ENCODE measurements at places on chromosomes 4 and X. TPM values are rescaled to one million over a fixed set of nuclear protein-coding genes. Genes with fewer than 3 reads are reported as not detected.
A peak's percentile ranks its signal among the peaks of the same experiment; 100 is the strongest.

AREG gene
- polyA plus RNA-seq: 0.23 TPM

MFAP3L gene
- 0.76 TPM for polyA plus RNA-seq

CLNK gene
- 0.19 TPM for polyA plus RNA-seq

NXF2 gene
- polyA plus RNA-seq: not detected

SFRP2 gene
- 4.7 TPM for polyA plus RNA-seq

GLRA3 gene
- polyA plus RNA-seq: 0.28 TPM

BEX5 gene
- 35.8 TPM for polyA plus RNA-seq

DNA sequence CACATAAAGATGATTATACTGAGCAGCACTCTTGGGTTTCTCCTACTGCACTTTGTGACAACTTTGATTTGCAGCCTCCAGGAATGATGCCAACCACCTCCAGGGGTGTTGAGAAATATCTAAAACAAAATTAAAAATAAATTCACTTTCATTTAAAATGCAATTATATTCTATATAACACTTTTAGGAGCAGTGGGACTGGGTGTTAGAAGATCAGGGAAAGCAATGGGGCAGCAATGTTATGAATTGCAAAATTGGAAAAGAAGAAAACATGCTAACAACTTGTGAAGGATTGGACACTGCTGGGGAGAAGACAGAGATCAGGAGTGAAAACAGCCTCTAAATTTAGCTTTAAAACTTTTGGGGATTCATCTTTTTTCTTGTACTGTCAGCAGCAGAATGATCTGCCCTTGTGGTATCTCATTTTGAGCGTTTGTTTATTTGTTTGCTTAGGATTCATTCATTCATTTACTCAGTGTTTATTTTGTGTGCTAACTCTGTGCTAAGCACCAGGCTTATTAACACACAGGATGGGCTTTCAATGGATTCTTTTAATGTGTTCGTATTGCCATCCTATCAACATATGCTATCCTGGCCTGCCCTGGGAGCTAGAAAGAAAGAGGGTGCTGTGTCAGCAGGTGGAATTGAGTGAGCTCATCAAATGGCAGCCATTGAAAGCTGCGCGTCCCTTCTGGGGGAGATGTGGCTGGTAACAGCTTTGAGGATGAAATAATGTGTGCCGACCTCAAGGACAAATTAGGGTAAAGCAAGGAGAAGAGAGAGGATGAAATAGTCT, 96.5 kb downstream of the FRMPD4 start:
- no peaks in the 10 kb centered on the region for H3K27me3 ChIP-seq
- no peak overlapping the region for H3K27ac ChIP-seq
- no peaks in the 10 kb centered on the region for H3K36me3 ChIP-seq
- no peaks in the 10 kb centered on the region for H3K4me1 ChIP-seq

GRCh38 chrX:153537526-153538295, 20.3 kb downstream of the ATP2B3 start:
- no peaks in the 10 kb centered on the region for H3K27me3 ChIP-seq
- H3K4me1 ChIP-seq: no peaks in the 10 kb centered on the region
- H3K4me3 ChIP-seq: no peak overlapping the region
- H3K36me3 ChIP-seq: no peaks in the 10 kb centered on the region

GRCh38 chr4:174928575-174929253, 10.6 kb downstream of the ADAM29 start:
- no peaks in the 10 kb centered on the region for H3K36me3 ChIP-seq
- H3K27ac ChIP-seq: no peak overlapping the region
- no peak overlapping the region for H3K4me3 ChIP-seq
- DNase-seq: no peak
- no peaks in the 10 kb centered on the region for H3K4me1 ChIP-seq

DNA sequence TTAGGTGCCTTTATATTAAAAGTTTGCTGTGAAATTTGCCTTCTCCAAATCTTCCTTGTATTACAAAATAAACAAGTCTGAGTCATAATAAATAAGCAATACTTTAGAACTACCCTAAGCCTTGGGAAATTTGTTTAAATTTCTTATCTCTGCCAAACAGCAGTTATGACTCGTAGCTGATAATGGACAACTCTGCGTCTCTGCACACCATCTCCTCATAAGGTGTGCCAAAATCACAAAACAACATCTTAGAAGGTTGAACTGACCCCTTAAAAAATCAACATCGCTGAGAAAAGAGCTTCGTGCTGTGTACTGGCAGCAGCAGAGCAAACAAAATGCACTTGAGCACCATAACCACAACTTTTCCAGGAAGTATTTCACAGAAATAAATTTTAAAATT, 22.0 kb downstream of the OR13H1 start:
- no peaks in the 10 kb centered on the region for H3K4me1 ChIP-seq
- H3K27me3 ChIP-seq: peaks cover 7% of the 10 kb centered on the region
- H3K27ac ChIP-seq: no peak overlapping the region
- DNase-seq: no peak
- H3K4me3 ChIP-seq: no peak overlapping the region

GRCh38 chr4:1898681-1899080, 27.5 kb downstream of the NSD2 start:
- no peaks in the 10 kb centered on the region for H3K27me3 ChIP-seq
- H3K4me1 ChIP-seq: no peaks in the 10 kb centered on the region
- H3K36me3 ChIP-seq: peaks cover 3% of the 10 kb centered on the region
- H3K4me3 ChIP-seq: no peak overlapping the region

DNA sequence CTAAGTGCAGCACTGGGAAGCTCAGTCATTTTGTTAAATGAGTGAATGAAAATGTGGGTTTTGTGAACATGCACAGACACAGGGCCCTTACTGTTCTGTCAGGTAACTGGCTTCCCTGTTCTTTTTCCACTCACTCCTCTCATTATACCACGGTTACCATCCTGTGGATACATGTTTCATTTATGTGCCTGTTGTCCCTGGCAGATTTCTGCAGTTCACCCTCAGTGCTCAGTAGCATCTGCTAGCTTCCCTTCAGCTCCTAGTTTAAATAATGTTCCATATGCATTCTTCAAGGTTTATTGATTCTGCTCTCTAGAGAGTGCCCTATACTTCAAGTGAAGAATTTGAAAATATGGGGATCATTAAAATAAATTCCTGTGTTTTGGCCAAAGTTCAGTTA, 1634.3 kb upstream of the ADGRL3 start:
- no peaks in the 10 kb centered on the region for H3K4me1 ChIP-seq
- no peak overlapping the region for H3K4me3 ChIP-seq

- no peaks in the 10 kb centered on the region for H3K36me3 ChIP-seq
- no peak overlapping the region for H3K27ac ChIP-seq
- H3K4me1 ChIP-seq: no peaks in the 10 kb centered on the region
Observed at GRCh38 chr4:104896660-104897645, 249.7 kb upstream of the TET2 start.

DNA sequence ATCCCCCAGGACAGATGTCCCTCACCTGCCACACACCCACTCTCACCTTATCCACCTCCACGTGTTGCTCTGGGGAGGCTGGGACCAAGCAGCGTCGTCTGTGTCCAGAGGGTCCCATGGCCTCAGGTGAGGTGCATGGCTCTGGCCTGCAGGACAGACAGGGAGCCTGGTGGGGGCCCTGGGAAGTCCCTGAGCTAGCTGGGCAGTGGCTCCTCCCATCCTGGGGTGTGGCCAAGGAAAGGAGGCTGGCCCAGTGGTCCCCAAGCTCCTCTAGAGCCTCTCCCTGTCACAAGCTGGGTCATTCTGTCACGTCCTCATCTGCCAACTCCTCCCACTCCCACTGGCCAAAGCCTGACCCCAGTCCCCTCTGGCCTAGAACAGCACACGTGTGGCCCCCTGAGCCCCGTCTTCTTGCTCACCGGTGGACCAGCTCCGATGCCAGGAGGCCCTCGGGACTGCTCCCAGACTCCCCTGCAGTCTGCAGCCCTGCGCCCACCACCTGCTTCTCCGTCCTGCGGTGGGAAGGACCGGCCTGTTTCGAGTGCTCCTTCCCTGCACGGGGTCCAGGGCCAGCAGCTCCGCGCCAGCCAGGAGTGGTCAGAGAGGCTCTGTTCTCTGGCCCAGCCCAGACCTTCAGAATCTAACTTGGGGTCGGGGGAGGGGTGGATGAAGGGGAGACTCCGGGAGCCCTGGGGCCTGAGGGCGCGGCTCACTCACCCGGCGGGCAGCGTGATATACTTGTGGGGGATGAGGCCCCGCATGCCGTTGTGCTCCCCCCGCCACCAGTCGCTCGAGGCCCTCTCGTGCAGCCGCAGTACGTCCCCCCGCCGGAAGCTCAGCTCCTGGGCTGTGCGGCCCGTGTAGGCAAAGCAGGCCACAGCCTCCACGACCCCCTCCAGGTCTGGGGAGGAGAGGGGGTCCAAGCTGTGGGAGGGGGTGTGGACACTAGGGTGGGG, 4.8 kb downstream of the AVPR2 start:
- peak; percentile 73 for DNase-seq
- no peak overlapping the region for H3K4me3 ChIP-seq
- no peak overlapping the region for H3K27ac ChIP-seq
- no peaks in the 10 kb centered on the region for H3K36me3 ChIP-seq

DNA sequence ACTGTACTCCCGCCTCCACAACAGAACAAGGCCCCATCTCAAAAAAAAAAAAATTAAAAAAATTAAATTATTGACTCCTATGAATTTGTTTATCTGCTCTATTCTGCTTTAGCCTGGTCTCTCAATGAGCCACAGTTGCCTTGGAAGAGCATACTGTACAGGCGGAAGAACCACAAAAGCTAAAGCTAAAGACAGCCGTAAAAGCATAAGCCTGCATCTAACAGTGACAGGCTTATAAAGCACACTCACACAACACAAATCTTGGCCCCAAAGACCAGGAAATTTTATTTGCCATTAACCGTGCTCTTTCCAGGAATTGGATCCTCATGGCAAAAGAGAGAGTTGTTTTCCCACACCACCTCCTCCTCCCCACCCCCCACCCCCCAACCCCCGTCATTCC, 53.5 kb upstream of the KLF3 start:
- H3K27ac ChIP-seq: peak overlapping the region; percentile 20
- DNase-seq: no peak
- no peak overlapping the region for H3K4me3 ChIP-seq
- H3K36me3 ChIP-seq: no peaks in the 10 kb centered on the region
- no peaks in the 10 kb centered on the region for H3K4me1 ChIP-seq
- H3K27me3 ChIP-seq: no peaks in the 10 kb centered on the region

DNA sequence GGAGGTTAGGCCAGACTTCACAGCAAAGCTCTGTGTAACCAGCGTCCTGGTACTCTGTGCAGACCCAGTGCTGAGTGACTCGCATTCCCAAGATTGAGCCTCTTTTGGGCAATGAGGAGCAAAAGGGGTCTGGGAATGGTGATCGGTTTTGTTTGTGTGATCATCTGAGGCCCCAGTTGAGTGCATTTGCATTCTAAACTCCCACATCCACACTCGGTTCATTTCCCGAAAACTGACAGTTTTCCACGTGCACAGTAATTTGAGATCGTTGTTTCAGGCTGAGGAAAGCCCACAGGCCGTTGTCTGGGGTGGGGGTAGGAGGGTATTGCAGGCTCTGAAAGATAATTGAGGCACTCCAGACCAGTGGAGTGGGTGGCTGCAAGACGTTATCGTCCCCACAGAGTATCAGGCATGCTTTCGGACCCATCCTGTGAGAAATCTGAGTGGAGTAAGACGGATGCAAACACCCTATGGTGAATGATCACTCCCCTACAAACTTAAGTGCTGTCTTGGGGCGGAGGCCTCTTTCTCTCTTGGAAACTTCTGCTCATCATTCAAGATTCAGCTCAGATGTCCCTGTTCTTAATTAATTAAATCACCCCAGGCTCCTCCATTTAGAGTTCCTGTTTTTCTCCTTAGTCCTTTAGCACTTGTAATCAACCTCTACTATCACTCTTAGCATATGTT, 96.1 kb downstream of the AFF1 start:
- peaks cover 86% of the 10 kb centered on the region for H3K4me1 ChIP-seq
- DNase-seq: no peak
- peak overlapping the region; percentile 51 for H3K27ac ChIP-seq
- no peaks in the 10 kb centered on the region for H3K27me3 ChIP-seq

GRCh38 chr4:142728233-142728632, 117.9 kb downstream of the INPP4B start:
- no peaks in the 10 kb centered on the region for H3K27me3 ChIP-seq
- no peaks in the 10 kb centered on the region for H3K4me1 ChIP-seq
- no peak for DNase-seq
- H3K36me3 ChIP-seq: no peaks in the 10 kb centered on the region

GRCh38 chr4:161577579-161578301, 586.1 kb downstream of the FSTL5 start:
- H3K36me3 ChIP-seq: no peaks in the 10 kb centered on the region
- no peaks in the 10 kb centered on the region for H3K4me1 ChIP-seq
- no peaks in the 10 kb centered on the region for H3K27me3 ChIP-seq
- H3K27ac ChIP-seq: no peak overlapping the region
- DNase-seq: no peak

GRCh38 chr4:80360084-80360483, 24.6 kb downstream of the CFAP299 start:
- H3K27me3 ChIP-seq: no peaks in the 10 kb centered on the region
- no peak for DNase-seq
- no peak overlapping the region for H3K4me3 ChIP-seq
- H3K4me1 ChIP-seq: no peaks in the 10 kb centered on the region
- no peaks in the 10 kb centered on the region for H3K36me3 ChIP-seq

DNA sequence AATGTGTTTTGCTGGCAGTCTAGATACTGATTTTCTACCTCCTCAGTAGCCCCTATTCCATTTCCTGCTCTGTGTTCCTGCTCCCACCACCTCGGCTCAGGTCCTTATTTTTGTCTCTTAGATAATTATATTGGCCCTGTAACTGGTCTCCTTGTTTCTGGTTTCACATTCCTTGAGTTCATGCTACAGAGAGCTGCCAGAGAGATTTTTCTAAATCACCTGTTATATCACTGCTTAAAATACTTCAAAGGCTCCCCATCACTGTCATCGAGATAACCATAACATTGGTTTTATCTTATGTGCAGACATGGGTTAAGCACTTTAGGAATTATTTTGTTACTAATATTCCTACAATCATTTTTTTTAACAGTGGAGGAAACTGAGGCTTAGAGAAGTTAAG, 9.6 kb downstream of the SYNPO2 start:
- DNase-seq: no peak
- no peaks in the 10 kb centered on the region for H3K36me3 ChIP-seq
- no peaks in the 10 kb centered on the region for H3K27me3 ChIP-seq
- peaks cover 3% of the 10 kb centered on the region for H3K4me1 ChIP-seq
- H3K27ac ChIP-seq: no peak overlapping the region

- H3K4me1 ChIP-seq: no peaks in the 10 kb centered on the region
- H3K36me3 ChIP-seq: no peaks in the 10 kb centered on the region
Observed at GRCh38 chr4:55554453-55555030, 7.8 kb upstream of the CLOCK start.

- H3K4me1 ChIP-seq: no peaks in the 10 kb centered on the region
- H3K4me3 ChIP-seq: no peak overlapping the region
- H3K36me3 ChIP-seq: no peaks in the 10 kb centered on the region
Observed at GRCh38 chrX:134743091-134743490, 84.8 kb upstream of the PLAC1 start.

GRCh38 chr4:153450544-153450917, 15.6 kb upstream of the TMEM131L start:
- no peaks in the 10 kb centered on the region for H3K36me3 ChIP-seq
- no peak overlapping the region for H3K27ac ChIP-seq
- H3K4me3 ChIP-seq: no peak overlapping the region

DNA sequence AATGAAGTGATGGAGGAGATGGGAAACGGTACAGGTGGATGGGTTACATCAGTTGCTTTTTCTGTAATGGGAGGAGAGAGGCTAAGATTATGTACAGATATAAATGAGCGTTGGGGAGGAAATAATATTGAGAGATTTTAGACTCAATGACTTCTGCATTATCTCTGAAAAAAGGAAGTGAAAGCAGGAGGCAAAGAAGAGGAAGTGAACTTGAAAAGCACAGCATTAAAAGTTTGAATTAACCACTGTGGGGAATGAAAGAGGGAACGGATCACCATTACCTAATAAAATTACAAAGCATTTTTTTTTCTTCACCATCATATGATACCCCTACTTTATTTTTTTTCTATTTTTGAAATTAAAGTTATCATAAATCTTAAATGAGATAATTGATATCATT, 1025.5 kb downstream of the RPA4 start:
- H3K27ac ChIP-seq: no peak overlapping the region
- no peak overlapping the region for H3K4me3 ChIP-seq
- DNase-seq: no peak
- no peaks in the 10 kb centered on the region for H3K36me3 ChIP-seq
- H3K27me3 ChIP-seq: peaks cover 6% of the 10 kb centered on the region
